CD4-positive, CD25-positive, alpha-beta regulatory T cell (primary cell): ENCODE measurements at places on chromosomes 2 and 18. TPM values are rescaled to one million over a fixed set of nuclear protein-coding genes. Genes with fewer than 3 reads are reported as not detected.

Gene COL6A3
- 0.56 TPM for polyA plus RNA-seq

Gene SKOR2
- polyA plus RNA-seq: not detected

DNA sequence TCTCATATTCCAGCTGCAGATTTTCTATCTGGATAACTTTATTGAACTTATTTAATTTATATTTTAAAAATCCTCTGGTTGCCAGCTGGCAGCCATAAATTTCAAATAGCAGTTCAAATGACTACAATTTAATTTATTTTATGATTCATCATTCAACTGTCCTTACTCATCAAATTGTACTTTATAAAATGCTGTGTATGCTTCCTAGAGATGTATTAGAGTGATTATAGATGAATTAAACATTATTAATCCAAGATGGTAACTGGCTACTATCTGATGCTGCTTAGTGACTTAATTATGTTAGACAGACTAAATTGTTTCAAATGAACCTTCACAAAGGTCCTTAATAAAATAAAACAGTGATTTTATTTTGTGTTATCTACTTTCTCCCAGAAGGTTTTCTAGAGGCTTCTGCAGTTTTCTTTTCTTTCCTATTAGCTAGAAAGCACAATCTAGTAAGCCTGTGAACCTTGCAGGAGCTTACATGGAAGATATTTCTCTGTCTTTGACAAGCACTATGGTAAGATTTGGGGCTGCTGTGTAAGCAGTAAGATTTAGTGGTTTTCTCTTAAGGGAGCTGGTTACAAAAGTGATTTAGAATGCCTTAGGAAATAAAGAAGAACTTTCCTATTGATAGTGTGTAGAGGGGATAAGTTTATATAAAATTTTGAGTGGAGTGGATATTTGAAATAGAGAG is 322.3 kb downstream of the FSIP2 start:
- H3K27me3 ChIP-seq: no peaks in the 10 kb centered on the region
- no peak overlapping the region for H3K27ac ChIP-seq
- no peaks in the 10 kb centered on the region for H3K36me3 ChIP-seq
- DNase-seq: no peak
- no peaks in the 10 kb centered on the region for H3K4me1 ChIP-seq

DNA sequence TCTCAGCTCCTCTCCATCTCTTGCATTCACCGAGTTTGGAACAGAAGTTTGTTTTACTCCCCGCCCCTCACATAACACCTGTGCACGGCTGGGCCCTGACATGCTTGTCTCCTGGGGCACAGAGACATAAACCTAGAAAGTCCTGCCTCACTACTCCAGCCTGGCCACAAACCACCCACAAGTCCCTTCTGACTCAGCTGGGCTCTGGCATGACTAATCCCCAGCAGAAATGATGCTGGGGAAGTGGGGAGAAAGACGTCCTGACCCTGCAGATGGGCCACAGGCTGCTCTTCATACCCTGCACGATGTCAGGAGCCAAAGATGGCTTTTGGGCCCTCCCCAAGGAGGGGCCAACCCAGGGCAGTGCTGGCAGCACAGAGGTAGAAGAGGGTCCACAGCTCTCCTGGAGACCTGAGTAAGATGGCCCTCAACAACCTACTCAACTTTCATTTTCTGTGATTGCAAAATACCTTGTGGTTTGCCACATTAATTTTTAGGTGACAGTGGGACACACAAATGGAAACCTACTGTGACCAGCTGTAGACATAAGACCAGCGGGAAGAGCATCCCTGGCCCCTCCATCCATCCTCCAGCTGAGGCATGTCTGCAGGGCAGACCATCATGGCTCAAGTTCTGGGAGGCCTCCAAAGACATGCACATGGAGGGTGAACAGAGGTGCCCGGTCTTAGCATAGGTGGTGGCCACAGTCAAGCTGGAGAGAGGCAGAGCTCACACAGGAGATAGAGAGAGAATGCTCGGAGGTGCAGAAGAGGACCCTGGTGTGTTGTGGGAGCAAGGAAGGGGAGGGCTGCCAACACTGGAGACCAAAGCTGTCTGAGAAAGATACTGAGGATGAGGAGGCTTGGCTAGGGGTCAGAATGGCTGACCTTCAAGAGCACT is 40.0 kb downstream of the DNMT3A start:
- no peak overlapping the region for H3K27ac ChIP-seq
- peaks cover 38% of the 10 kb centered on the region for H3K36me3 ChIP-seq
- no peaks in the 10 kb centered on the region for H3K27me3 ChIP-seq
- H3K4me3 ChIP-seq: no peak overlapping the region
- no peak for DNase-seq
- H3K4me1 ChIP-seq: peaks cover 29% of the 10 kb centered on the region

DNA sequence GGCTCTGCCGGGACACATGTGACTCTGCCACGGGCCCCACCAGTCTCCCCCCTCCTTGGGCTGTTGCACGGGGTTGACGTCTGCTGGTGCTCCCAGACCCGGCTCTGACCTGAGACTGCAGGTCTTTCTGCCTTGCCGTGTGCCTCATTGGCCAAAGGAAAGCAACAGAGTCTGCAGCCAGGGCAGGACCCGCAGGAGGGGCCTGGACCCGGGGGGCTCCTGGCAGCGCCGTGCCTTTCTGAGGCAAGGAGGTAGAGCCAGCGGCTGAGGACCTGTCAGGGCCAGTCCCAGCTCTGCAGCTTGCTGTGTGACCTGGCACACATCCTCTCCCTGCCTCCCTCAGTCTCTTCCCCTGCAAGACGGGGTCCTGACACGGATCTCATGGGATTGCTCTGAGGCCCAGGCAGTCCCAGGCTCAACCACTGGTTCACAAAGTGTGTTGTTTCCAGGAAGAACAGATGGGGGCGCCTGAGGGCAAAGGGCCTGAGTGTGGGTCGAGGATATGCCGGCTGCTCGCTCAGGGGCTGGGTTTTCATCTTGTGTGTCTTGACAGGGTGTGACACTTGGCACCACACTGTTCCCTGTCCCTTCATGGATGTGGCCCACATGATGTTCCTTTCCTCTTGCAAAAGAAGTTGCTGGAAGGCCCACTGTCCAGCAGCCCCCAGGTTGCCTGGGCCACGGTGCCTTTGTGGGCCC is 9.0 kb downstream of the CAPN10 start:
- H3K27ac ChIP-seq: no peak overlapping the region
- peaks cover 49% of the 10 kb centered on the region for H3K36me3 ChIP-seq
- H3K27me3 ChIP-seq: no peaks in the 10 kb centered on the region
- DNase-seq: no peak
- no peak overlapping the region for H3K4me3 ChIP-seq

- H3K27ac ChIP-seq: no peak overlapping the region
- H3K27me3 ChIP-seq: peaks cover 2% of the 10 kb centered on the region
- H3K36me3 ChIP-seq: no peaks in the 10 kb centered on the region
- H3K4me1 ChIP-seq: no peaks in the 10 kb centered on the region
Observed at GRCh38 chr2:158034198-158034866, 67.3 kb upstream of the UPP2 start.

DNA sequence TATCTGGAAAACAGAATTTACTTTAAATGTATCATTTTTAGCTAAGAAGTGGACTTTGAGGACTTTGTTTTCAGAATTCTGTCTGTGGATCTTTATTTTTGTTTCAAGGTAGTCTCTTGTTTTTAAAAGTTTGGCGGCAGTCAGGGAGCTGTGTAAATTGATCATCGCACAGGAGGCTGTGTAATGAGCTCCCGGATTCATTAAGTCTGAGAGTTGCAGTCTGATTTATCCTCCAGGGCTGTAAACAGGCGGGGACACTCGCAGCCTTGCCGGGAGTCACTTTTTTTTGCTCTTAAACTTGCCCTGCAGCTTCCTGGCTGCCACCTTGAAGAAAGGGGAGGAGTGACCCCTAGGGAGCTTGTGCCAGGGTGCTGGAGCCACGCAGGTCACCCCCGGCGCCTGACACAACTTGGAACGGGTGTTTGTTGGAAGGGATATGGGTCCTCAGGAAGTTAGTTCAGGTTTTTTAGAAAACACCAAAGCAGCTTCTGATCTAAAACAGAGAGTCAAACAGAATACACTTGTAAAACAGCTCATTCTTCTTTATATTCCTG is 76.2 kb downstream of the DCDC2C start:
- no peaks in the 10 kb centered on the region for H3K36me3 ChIP-seq
- no peak for DNase-seq
- H3K4me1 ChIP-seq: peaks cover 5% of the 10 kb centered on the region
- H3K4me3 ChIP-seq: no peak overlapping the region
- no peaks in the 10 kb centered on the region for H3K27me3 ChIP-seq

GRCh38 chr2:23388756-23389514 is 4.0 kb downstream of the KLHL29 start:
- H3K4me1 ChIP-seq: peaks cover 10% of the 10 kb centered on the region
- peaks cover 33% of the 10 kb centered on the region for H3K27me3 ChIP-seq
- H3K36me3 ChIP-seq: no peaks in the 10 kb centered on the region
- H3K27ac ChIP-seq: no peak overlapping the region
- DNase-seq: no peak
